ENCODE measurements at places on chromosomes 3 and 15. TPM values are rescaled to one million over a fixed set of nuclear protein-coding genes. Genes with fewer than 3 reads are reported as not detected.

The ZNF774 gene
- total RNA-seq: 0.32 TPM

The PIERCE2 gene
- 0.18 TPM for total RNA-seq

The CCDC54 gene
- not detected for total RNA-seq

The ATG3 gene
- total RNA-seq: 94.4 TPM

The PHLDB2 gene
- 32.3 TPM for total RNA-seq

The ZNF80 gene
- total RNA-seq: not detected

The PLSCR5 gene
- total RNA-seq: not detected

The DNAJA4 gene
- 2.9 TPM for total RNA-seq

The PLS1 gene
- total RNA-seq: 0.16 TPM

The RASGRF1 gene
- total RNA-seq: not detected

The CKMT1A gene
- total RNA-seq: not detected

The GOLGA8H gene
- not detected for total RNA-seq

The PLA2G4E gene
- not detected for total RNA-seq

The DUOXA1 gene
- not detected for total RNA-seq

The ANKRD34C gene
- not detected for total RNA-seq

The KIF9 gene
- 5.3 TPM for total RNA-seq

The MUSTN1 gene
- not detected for total RNA-seq

The GHRL gene
- not detected for total RNA-seq

The COL6A6 gene
- total RNA-seq: 0.18 TPM

The LSAMP gene
- total RNA-seq: 0.16 TPM

The TRAT1 gene
- total RNA-seq: not detected

The GRIP2 gene
- under 0.01 TPM for total RNA-seq

The CLDN11 gene
- total RNA-seq: 163 TPM

Data from cardiac atrium fibroblast (primary cell).